ENCODE measurements at places on chromosomes 16 and 17.

DNA sequence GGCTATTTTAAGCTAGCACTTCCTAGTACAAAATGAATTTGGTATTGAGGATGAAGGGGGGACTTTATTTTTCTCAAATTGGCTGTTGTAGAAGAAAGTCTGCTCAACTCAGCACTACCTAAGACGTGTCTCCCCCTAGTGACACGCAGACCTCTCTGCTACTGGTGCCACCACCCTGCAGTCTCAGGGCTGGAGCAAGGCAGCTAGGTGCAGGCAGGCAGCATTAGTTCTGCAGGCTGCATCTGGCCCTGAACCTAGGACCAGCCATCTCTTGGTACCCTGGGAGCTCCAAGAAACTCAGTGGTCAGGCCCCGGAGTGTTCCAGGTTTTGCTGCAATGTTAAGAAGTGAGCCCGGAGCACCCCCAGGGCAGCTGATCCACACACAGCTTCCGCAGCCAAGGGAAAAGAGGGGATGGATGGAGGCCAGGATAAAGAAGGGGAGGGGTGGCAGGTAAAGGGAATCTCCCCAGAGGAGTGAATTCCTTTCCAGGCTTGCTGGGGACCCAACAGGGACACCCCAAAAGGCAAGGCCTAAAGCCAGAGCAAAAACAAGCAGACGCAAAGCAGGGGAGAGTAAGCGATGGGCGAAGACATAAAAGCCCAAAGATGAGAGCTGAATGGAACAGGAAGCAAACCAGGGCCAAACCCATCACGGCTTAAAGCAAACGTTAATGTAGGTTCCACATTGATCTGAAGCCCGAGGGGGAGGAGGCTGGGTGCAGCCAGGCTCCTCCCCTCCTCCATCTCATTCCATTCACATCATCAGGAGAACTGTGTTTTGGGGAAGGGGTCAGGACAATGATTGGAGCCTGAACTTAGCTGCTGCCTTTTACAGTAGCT lies 200.5 kb downstream of the ZFHX3 start:
- no peak for DNase-seq

GRCh38 chr17:37060928-37061327 lies 112.2 kb downstream of the AATF start:
- no peak for DNase-seq

- peak; percentile 53 for DNase-seq
These were observed 1.5 kb upstream of the CLEC10A start for GRCh38 chr17:7081341-7082062.

GRCh38 chr17:78345791-78346494 lies 13.9 kb downstream of the SOCS3 start:
- no peak for DNase-seq

DNA sequence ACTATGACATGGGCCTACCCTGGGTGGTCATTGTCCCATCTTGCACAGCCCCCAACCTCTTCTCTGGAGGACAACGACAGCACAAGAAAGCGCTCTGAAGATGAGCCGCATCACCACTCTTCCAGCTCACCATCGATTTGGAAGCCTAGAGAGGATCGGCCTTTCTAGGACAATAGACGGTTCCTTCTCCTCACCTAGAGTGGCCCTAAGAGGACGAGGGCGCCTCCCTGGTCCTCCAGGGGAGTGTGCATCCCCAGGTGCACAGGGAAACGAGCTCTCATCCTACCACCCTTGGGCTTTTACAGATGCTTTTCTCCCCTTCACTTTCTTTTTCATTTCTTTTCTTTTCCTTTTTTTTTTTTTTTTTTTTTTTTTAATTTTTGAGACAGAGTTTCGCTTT lies 20.3 kb upstream of the SLC52A1 start:
- DNase-seq: no peak

DNA sequence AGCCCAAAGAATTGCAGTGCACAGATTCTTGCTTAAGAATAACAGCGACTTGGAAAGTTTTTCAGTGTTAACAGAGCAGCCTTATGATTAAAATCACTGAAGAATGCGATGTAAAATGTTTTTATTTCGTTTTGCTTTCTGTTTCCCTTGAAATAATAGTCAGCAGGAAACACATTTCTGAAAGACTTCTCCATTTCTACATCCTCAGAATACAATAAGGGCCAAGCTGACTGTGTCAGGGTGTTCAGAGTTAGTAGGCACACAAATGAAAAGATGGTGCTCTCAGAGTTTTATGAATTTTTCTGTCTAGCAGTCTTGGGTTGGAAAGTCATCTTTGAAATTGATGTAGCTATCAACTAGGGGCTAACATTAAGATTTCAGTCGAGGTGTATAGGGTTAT lies 582.9 kb upstream of the RBFOX1 start:
- DNase-seq: no peak

DNA sequence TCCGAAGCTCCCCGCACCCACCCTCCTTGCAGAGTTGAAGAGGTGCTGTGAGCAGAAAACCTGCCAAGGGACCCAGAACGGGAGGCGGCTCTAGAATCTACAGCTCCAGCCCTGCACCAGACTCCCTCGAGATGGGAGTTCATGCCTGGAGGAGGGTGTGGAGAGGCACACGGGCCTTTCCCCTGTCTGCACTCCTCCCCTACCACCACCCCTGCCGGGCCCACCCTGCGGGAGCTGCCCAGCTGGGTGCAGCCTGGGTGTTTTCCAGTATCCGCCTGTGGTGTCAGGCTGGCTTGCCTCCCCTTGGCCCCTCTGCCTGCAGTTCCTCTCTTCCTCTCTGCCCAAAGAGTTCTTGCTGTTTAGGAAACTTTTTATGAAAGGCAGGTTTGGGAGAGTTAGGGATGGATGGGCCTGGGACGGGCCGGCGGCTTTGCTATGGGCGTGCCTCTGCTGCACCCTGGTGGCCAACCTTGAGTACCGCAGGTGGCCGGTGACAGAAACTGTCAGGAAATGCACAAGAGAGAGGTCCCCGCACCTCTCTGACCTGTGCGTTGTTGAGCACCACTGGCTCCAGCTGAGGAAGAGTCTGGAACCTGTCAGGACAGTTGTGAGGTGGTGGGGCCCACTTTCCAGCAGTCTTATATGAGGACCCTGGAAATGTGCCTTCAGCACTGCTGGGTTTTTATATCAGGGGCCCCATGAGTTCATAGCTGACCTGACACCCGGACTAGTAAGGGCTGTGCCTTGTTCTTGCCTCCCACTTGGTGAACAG lies 354.1 kb downstream of the SEC14L1 start:
- peak; percentile 89 for DNase-seq

- no peak for DNase-seq
These were observed 17.9 kb downstream of the CASKIN1 start for GRCh38 chr16:2178321-2179106.

DNA sequence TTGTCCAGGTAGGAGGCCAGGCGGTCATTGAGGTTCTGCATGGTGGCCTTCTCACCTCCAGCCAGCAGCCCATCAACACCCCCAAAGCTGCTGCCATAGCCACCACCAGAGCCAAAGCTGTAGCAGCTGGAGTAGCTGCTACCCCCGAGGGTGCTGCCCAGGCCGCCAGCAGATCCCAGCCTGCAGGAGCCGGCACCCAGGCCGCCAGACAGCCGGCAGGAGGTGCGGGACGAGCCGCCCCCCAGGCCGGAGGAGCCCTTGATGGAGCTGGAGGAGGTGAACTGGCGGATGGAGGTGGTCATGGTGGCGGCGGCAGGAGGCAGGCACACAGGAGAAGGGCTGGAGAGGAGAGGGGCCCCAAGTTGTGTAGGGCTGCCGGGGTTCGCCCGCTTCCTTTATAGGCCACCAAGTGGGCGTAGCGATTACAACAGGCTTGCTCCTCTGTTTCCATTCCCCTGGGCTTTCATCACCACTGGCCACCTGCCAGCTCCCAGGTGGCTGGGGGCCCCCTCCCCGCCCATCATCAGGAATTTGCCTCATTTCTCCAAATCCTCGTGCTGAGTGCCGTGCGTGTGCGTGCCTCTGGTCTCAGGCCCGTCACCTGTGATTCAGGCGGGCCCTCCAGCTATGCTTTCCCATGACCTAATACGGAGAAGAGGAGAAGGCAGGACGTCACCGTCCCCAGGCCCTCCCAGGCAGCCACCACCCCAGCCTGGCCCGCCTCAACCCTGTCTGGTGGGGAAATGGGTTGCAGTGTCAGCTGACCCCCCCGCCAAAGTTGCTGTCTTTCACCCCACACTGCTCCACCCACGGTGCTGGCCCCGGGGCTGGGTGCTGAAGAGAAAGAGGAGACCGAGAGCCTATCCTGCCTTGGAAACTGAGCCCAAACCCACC lies at the start of gene KRT17:
KRT17 (minus strand) TSS at position 368 of the 894 bp plus-strand sequence; CDS start at position 302, 66 bp downstream.
- no peak for DNase-seq

GRCh38 chr16:11080327-11080967 lies 136.1 kb downstream of the CLEC16A start:
- DNase-seq: no peak

- DNase-seq: no peak
These were observed 226.6 kb upstream of the RPL38 start for GRCh38 chr17:73976676-73977521.

GRCh38 chr16:4324492-4325252 lies 8.8 kb downstream of the GLIS2 start:
- no peak for DNase-seq

GRCh38 chr16:2001456-2002355 lies 7.9 kb downstream of the ZNF598 start:
- DNase-seq: no peak

DNA sequence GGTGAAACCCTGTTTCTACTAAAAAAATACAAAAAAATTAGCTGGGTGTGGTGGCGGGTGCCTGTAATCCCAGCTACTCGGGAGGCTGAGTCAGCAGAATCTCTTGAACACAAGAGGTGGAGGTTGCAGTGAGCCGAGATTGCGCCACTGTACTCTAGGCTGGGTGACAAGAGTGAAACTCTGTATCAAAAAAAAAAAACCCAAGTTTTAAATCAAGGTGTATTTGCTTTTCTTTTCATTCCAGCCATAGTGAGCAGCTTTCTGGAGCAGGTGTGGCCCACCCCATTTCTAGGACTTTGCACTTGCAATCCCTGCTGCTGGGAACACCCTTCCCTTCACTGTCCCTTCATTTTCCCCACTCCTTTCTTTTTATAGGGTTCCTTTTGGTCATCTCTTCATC lies 28.8 kb downstream of the TMEM238L start:
- no peak for DNase-seq

DNA sequence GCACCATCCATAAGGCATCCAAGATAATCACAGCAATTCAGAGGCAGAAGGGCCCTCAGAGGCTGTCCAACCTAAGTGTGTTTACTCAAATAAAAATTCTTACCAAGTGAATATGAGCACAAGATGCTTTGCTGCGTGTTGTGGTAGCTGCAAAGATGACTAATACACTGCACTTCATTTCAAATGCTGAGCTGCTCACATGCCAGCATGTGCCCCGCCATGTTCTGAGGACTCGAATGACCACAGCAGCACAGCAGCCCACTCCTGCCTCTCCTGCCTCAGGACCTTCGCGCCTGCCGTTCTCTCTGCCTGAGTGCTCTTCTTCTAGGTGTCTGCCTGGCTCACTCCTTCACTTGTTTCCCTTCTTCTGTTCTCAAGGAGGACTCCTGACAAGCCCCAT lies 19.0 kb downstream of the PIK3R5 start:
- DNase-seq: no peak

DNA sequence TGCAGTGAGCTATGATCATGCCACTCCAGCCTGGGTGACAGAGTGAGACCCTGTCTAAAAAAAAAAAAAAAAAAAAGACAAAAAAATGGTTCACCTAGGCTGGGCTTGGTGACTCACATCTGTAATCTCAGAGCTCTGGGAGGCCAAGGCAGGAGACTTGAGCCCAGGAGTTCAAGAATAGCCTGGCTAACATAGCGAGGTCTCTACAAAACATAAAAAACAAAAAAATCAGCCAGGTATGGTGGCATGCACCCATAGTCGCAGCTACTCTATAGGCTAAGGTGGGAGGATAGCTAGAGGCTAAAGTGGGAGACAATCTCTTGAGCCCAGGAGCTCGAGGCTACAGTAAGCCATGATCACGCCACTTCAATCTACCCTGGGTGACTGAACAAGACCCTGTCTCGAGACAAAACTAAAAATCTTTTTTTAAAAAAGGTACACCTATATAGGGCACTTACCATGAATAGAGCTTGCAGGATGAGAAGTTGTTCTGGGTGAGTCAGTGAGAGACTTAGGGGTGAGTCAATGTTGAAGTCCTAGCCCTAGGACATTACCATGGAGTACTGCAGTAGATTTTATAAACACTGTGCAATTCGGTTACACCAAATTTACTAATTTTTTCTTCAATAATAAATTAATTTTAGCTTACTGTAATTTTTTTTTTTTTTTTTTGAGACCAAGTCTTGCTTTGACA lies 19.0 kb downstream of the USP32 start:
- DNase-seq: no peak
